Activated T-helper 1 cell treated with anti-CD3 and anti-CD28 coated beads, Interleukin-2, amount 50 U/mL, for 16 hours (primary cell): ENCODE measurements at places on chromosomes 2 and 18.

GRCh38 chr18:67074309-67074708 is 442.2 kb downstream of the DSEL start:
- DNase-seq: no peak

GRCh38 chr18:42412281-42412680 is 457.2 kb downstream of the PIK3C3 start:
- DNase-seq: no peak

GRCh38 chr2:9243357-9243756 is 36.7 kb downstream of the ASAP2 start:
- no peak for DNase-seq

- no peak for DNase-seq
These were observed 75.8 kb upstream of the LRPPRC start for GRCh38 chr2:44071454-44072046.

- no peak for DNase-seq
These were observed 7.3 kb upstream of the CAPN10 start for GRCh38 chr2:240579071-240579762.

- no peak for DNase-seq
These were observed 852 bp upstream of the KCNH7 start for GRCh38 chr2:162839419-162839818.

DNA sequence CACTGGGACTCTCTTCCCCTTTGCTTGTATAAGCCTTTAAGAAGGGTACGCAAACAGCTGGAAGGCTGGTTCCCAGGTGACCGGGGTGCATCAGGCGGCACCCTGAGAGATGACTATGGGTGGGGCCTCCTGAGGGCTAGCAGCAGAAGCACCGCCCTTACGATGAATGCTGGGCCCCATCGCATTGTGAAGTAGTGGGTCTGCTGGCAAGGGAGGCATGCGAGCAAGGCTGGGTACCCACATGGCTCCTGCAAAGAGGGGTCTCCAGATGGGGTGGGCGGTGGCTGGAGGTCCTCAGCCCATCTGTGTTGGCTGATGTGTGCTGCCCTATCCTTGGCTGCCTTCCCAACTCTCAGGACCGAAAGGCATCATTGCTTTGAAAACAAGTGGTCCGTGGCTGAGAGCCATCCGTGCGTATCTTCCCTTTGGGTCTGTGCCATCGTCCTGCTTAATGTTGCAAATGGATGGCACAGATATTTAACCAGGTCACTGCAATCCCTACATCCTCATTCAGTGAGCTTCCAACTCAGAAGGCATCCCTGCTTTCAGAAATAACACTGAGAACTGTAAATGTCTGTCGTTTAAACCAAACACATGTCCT is 83.5 kb upstream of the GPC1 start:
- no peak for DNase-seq

DNA sequence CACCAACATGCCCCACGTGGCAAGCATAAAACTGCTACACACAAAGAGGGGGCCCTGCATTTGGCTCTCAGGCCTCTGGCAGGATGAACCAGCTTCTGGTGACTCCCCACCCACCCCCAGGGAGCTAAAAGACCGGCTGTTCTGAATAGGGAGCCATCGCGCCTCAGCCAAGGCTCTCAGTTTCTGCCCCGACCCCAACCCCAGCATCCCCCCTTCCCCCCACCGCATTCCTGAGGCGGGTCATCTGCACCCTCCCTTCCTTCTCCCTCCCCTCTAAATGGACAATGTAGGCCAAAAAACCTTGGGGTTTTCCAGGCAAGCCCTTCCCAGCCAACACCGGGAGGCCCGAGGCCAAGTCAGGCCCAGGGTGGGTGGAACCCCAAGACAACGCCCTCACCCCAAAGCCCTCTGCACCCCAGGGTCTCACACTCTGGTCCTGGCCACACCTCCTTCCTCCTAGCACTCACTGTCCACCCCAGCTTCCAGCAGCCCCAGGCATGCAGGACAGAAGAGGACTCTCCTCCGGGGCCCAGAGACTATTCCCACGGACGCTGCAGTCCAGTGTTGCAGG is 5.7 kb downstream of the CYP26B1 start:
- DNase-seq: no peak

DNA sequence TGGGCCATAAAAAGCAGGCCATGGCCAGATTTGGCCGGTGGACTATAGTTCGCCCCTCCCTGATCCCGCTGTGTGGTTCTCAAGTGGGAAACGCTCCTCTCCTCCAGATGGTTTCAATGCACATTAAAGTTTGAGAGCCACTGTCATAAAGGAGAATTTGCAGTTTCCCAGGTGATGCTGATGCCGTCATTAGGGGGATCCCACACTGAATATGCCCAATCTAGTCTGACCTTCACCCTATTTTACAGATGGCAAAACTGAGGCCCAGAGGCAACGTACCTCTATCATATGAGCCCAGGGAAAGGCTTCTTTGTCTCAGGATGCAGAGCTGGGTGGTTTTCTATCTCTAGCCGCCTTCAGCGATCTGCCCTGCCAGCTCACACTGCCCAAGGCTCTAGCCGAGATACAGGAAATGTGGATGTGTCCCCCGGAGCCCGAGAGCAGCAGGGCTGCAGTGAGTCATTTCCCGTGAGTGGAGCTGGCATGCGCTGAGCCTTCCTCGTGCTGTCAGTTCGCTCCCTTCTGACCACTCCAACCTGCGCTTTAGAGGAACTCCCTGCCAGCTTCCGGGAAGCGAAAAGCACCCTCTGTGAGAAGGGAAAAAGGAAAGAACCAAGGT is 116.2 kb downstream of the SMAD7 start:
- DNase-seq: peak; percentile 56

GRCh38 chr2:229438430-229439159 is 167.5 kb upstream of the PID1 start:
- DNase-seq: no peak

DNA sequence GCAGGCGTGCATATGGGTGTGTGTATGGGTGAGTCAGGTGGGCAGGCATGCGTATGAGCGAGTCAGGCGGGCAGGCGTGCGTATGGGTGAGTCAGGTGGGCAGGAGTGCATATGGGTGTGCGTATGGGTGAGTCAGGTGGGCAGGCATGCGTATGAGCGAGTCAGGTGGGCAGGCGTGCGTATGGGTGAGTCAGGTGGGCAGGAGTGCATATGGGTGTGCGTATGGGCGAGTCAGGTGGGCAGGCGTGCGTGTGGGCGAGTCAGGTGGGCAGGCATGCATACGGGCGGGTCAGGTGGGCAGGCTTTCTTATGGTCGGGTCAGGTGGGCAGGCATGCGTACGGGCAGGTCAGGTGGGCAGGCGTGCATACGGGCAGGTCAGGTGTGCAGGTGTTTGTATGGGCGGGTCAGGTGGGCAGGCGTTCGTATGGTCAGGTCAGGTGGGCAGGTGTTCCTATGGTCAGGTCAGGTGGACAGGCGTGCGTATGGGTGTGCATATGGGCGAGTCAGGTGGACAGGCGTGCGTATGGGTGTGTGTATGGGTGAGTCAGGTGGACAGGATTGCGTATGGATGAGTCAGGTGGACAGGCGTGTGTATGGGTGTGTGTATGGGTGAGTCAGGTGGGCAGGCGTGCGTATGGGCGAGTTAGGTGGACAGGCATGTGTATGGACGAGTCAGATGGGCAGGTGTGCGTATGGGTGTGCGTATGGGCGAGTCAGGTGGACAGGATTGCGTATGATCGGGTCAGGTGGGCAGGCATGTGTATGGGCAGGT is 28.7 kb upstream of the KLF11 start:
- no peak for DNase-seq

DNA sequence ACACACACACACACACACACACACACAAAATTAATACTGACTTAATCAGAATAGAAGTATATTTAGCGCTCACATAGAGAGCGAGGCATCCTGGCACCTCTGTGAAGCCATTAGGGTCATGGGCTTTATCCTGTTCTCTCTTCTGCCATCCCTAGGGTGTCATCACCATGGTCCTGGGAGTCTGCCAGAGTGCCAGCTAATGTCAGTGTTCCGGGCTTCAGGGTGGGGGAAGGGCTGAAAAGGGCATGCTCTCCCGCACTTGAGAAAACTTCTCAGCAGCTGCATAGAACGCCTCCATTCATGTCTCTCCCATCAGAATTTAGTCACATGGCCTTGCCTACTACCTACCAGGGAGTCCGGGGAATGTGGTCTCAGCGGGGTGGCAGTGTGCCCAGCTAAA is 19.7 kb upstream of the DYNC2LI1 start:
- no peak for DNase-seq

- no peak for DNase-seq
These were observed 366.4 kb upstream of the FSIP2 start for GRCh38 chr2:185372188-185372587.

GRCh38 chr2:219595256-219595655 is 2.4 kb upstream of the STK11IP start:
- no peak for DNase-seq

- DNase-seq: no peak
These were observed 4.5 kb upstream of the MAP3K2 start for GRCh38 chr2:127392133-127392827.

DNA sequence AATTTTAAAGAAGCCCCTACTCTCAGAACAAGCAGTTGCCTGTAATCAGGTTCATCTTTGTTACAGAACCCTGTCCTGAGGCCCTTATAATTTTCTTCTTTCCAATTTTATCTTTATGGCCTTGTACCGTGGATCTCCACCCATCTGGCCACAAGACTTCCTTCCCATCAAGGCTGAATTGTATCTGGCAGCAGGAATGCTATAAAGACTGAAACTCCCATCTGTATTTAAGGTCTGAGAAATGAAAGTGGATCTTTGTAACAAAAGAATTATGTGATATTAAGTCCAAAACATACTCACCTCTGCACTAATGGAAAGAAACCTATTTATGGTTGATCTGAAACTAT is 91.8 kb downstream of the METTL8 start:
- no peak for DNase-seq

DNA sequence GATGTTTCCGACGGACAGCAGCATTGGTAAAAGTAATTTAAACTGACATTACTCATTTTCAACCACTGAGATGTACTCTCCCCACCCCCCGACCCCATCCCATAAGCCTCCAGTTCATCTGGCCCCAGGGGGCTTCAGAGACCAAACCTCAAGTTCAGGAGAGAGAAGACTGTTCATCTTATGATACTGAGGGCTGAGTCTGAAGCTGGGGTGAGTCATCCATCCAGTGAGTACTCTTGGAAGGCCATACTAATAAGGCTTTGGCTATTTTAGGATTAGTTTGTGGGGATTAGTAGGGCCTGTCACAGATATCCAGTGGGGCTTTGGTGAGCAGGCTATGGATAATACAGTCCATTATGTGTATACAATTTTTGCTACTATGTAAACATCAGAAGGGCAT is 125.3 kb upstream of the APCDD1 start:
- DNase-seq: no peak

DNA sequence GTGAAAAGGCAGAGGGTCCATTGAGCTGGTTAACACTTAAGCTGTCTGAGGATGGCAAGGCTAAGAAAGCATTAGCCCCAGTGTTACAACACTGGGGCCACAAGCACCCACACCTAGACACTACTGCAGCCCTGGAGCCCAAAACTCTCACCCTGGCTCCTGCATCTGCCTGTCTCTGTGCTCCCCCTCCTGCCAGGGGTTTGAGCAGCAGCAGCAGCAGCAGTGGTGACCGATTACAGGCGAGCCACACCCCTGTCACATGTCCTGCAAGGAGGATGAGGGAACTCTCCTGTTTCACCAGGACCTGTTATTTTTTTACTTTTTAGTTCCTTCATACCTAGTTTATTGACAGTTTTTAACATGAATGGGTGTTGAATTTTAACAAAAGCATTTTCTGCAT is 326.7 kb upstream of the MAP2 start:
- no peak for DNase-seq

DNA sequence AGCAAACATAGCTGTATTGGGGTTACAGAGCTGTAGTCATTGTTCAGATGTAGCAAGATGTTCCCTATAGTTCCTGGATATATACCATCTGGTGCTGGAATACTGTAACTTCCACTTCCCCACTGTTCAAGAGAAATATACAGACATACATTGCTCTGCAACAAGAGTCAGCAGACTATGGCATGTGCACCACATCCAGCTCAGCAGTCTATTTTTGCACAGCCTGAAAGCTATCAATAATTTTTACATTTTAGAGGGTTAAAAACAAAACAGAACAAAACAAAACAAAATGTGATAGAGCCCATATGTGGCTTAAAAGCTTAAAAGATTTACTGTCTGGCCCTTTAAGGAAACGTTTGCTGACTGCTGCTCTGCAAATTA is 31.8 kb upstream of the VIT start:
- DNase-seq: no peak

GRCh38 chr2:46642218-46642617 is 162.9 kb downstream of the TMEM247 start:
- DNase-seq: no peak

GRCh38 chr18:5103693-5104092 is 93.4 kb downstream of the AKAIN1 start:
- no peak for DNase-seq

- DNase-seq: no peak
These were observed 257.9 kb downstream of the PTPRM start for GRCh38 chr18:7824970-7825369.

- DNase-seq: no peak
These were observed 84.7 kb upstream of the RAB27B start for GRCh38 chr18:54743605-54743995.

DNA sequence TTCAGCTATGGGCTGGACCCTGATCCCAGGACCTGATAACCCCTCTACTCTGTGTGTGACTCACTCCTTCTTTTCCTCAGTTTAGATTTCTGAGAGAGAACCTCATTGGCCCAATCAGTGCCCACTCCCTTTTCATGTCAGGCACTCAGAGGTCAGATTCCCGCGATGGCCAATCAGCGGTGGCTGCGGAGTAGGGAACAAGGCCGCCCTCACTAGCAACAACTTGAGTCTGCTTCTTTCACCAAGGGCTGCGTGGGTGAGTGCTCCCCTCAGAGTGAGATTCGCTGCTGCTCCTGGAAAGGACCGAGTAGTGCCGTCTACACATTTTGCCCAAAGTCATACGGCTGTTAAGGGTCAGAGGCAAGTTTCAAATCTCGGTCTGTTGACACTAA is 34.7 kb downstream of the NPPC start:
- no peak for DNase-seq

GRCh38 chr2:109175350-109175678 is 46.3 kb downstream of the SH3RF3 start:
- DNase-seq: no peak

DNA sequence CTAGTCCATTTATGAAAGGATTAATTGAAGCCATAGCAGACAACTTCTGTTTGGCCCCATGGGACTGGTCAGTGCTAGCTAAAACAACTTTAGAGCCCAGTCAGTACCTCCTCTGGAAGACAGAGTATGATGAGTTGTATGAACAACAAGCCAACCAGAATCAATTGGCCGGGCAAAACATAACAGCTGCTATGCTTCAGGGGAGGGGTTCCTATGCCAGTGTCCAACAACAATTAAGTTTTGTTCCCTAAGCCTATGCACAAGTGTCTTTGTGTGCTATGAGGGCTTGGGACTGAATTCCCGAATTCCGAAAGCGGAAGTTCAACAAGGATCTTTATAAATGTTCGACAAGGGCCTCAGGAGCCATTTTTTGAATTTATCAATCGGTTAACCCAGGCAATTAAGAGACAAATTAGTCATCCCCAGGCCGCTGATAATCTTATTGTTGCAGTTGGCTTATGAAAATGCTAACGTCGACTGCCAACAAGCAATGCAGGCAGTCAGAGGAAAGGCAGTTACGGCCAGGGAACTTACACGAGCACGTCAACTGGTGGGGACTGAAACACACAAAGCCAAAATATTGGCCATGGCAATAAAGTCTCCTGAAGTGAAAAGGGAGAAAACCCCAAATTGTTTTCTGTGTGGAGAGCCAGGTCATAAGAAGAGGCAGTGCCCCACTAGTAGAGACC is 57.9 kb downstream of the ZNF638 start:
- no peak for DNase-seq

GRCh38 chr2:156615836-156616322 is 179.7 kb downstream of the GPD2 start:
- DNase-seq: no peak

- DNase-seq: no peak
These were observed 66.2 kb upstream of the FOSL2 start for GRCh38 chr2:28326469-28326805.
